Stimulated activated CD8-positive, alpha-beta memory T cell treated with anti-CD3 and anti-CD28 coated beads, Interleukin-4, amount 100 ng/mL, for 4 hours (primary cell): ENCODE measurements at places on chromosomes 2 and 18.

- no peak for DNase-seq
Measured at GRCh38 chr2:177474998-177475397, 82.4 kb downstream of the AGPS start.

- no peak for DNase-seq
Measured at GRCh38 chr2:11050565-11050964, 104.7 kb upstream of the SLC66A3 start.

DNA sequence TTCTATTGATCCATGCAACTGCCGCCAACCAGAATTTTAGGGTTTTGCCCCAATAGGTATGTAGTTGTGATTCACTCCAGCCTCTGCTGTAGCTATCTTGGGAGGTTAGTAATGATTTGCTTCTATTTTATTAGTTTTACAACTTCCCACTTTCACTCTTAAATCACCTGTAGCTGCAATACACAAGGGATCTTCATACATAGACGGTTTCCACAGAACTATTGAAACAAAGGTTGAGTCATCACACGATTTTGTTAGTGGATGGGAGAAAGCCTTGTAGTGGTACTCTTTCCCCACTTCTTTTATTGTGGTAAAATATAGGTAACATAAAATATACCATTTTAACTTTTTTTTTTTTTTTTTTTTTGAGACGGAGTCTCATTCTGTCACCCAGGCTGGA lies 104.2 kb upstream of the SPRED2 start:
- DNase-seq, result no peak

DNA sequence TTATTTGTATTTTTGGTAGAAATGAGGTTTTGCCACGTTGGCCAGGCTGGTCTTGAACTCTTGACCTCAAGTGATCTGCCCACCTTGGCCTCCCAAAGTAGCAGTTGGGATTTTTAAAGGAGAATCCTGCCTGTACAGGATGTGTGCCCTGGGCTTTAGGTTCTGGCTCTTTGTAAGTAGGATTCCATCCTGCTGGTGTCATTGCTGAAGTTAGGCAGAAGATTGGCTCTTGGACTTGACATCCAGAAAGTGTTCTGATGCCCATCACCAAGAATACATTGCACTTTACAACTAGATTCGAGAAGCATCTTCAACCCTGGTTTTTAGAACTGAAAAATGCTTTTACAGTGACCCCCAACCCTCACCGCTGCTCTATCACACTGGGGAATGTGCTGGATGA lies 4.4 kb upstream of the TWIST2 start:
- DNase-seq, result no peak

DNA sequence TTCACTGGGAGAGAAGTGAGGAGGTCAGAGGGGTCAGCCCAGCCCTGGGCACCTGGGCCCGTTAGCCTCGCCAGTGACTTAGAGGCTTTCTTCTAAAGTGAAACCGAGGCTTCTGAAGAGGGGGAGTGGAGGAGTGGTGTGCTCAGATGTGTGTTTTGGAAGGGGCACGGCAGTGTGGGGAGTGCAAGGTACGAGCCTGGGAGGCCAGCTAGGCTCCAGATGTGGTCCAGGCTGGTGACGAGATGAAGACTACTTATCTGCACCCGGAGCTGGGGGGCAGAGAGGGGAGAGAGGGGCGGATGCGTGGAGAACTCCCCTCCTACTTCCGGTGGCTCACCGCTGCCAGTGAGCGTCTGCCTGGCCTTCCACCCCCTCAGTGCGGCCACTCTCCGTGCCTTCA lies 371.3 kb upstream of the HS6ST1 start:
- no peak for DNase-seq

DNA sequence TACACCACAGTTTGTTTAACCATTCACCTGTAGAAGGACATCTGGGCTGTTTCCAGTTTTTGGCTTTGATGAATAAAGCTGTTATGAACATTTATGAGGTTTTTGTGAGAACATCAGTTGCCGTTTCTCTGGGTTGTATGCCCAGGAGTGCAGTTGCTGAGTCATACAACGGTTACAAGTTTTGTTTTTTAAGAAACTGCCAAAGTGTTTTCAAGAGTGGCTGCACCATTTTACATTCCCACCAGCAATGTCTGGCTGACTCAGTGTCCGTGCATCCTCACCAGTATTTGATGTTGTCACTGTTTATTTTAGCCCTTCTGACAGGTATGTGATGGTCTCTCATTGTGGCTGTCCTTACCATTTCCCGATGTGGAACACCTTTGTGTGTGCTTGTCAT lies 48.0 kb upstream of the GPR17 start:
- DNase-seq, result no peak

GRCh38 chr2:15178946-15179345 lies 382.2 kb downstream of the NBAS start:
- DNase-seq, result no peak

DNA sequence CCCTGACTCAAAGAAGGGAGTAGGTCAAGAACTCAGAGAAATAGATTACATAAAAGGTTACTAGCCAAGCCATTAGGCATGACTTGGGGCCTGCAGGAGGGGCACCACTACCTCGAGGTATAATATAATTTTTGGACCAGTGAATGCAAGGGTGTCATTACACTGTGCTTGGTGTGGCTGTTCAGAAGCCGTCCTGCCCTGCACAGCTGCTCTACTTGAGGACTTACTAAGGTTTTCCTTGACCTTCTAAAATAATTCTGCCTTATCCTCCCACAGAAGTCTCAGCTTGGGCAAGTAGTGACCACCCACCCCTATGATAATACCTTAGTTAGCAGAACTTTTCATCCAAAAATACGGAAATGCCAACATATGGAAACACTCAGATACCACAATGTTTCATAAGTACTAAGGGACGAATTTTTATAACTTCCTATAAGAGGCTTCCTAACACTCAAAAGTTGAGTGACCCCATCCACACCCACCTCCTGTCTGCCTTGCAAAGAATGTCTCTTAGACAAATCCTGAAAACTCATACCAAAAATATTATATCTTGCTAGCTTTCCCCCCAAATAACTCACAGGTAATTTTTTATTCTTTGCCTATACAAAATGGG lies 17.7 kb upstream of the ATG16L1 start:
- DNase-seq, result no peak

DNA sequence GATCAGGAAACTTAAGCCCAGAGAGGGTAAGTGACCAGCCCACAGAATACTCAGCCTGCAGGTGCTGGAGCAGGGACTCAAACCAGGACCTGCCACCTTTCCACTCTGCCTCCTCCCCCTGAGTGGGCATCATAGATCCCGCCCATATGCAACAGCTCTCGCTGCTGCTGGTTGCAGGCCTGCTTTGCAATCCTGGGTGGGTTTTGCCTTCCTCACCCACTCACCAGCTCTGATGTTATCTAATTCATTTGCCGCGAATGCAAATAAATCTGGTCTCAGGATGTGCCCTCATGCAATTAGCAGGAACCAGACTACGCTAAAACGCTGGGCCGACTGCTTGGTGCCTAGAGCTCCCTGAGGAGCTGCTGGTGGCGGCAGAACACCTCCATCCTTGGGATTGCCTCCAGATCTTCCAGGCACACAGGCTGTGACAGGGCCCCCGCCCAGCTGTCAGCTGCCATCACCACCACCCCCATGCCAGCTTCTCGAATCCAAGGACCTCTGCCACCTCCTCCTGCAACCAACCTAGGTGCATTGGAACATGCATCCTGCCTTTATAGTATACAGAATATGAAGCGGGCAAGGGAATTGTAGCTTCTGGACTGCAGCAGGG lies 28.8 kb downstream of the CNGA3 start:
- DNase-seq, result no peak

- no peak for DNase-seq
Measured at GRCh38 chr18:75360215-75360614, 67.3 kb downstream of the SMIM21 start.

DNA sequence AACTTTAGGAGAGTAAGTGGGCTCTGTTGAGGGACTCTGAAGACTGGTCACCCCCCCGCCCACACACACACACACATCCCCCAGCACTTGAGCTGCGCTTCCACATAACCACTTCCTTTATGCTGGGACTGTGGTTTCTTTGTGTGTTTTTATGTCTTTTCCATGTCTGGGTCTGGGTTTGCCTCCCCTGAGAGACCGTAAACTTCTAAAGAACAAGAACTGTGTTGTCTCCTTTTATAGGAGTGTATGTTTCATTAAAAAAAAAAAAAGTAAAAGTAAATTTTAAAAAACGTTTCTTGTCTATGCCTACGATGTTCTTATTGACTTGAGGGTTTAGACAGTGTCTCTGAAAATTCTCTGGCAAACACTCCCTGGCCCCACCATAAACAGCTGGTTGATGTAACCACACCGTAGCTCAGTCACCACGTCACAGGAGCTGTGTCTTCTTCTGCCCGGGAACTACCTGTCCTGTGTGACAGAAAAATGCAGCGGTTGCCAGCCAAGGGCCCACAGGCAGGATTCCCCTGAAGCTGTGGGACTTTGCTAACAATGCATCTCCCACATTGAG lies 68.0 kb downstream of the KLHL29 start:
- no peak for DNase-seq

DNA sequence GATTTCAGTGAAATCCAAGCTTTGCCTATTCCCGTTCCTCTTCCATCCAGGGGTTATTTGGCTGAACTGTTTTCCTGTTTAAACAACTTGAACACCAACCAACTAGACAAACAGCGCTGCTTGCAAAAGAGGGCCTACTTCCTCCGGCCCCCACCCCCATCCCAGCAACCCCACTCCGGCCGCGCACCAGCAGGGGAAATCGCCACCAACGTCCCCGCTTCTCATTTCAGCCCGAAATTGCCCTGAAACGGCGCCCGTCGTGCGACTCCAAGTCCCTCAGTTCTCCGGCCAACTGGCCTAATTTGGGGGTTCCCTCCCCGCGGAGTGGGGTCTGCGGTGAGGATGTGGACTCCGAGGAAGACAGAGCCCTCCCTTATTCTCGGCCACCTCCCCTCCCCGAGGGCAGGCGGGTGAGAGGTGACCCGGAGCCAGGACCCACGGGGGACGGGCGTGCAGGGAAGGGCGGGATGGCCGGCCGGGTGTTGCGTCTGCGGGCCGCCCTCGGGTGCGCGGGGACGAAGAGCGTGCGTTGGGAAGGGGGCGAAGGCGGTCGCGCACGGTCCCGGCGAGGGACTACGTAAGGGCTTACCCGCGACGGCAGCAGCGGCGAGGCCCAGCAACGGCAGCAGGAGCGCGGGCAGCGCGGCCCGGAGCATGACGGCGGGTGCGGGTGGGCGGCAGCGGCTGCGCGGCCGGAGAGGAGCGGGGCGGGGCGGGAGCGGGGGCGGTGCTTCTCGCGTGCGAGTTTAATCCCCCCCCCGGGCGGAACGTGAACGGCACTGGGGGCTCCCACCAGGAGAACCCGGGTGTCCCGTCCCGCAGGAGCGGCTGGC lies at the start of gene CD302:
TSS of gene CD302 (minus strand) at position 666 of the 833 bp plus-strand sequence. CDS start at position 656, 10 bp downstream.
- no peak for DNase-seq

GRCh38 chr2:231685349-231686191 lies 22.8 kb upstream of the PTMA start:
- DNase-seq, result no peak

GRCh38 chr2:11530864-11531465 lies 2.9 kb upstream of the GREB1 start:
- no peak for DNase-seq

- no peak for DNase-seq
Measured at GRCh38 chr2:6913415-6914157, 3.6 kb upstream of the RNF144A start.

- no peak for DNase-seq
Measured at GRCh38 chr18:69980982-69981804, 33.5 kb upstream of the CD226 start.

GRCh38 chr2:45305599-45305998 lies 296.3 kb upstream of the SIX2 start:
- DNase-seq, result no peak

DNA sequence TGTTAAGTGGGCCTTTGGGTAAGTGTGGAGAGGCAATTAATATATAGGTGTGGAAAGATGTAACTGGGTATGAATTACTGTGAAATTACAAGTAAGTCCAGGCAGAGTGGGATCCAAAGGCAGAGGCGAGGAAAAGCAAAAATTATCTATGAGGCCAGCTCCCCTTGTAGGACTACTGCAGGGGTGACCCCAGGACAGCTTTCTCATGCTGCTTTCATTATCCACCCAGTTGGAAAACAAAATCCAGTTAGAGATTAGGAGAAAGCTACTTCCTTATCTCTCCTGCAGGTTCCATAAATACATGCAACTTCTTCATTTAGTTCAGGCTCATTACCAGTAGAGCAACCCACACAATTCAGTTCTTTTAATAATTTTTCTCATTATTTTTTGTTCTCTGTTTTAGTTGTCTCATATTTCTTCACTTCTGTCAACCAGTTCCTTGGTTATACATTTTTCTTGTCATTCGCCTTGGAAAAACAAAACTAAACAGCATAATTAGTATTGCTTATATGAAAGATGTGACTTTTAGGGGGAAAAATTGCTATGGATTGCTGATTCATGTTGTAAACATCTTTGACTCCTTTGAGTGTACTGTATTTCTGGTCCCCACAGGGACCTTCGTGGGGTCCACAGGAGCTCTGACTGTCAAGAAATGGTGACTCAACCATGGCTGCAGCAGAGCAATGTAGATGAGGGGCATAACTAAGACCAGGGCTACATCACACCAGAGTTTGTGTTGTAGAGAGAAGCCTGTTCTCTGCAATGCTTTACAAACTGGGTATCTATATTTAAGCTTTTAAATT lies 110.4 kb upstream of the PARD3B start:
- DNase-seq, result no peak

DNA sequence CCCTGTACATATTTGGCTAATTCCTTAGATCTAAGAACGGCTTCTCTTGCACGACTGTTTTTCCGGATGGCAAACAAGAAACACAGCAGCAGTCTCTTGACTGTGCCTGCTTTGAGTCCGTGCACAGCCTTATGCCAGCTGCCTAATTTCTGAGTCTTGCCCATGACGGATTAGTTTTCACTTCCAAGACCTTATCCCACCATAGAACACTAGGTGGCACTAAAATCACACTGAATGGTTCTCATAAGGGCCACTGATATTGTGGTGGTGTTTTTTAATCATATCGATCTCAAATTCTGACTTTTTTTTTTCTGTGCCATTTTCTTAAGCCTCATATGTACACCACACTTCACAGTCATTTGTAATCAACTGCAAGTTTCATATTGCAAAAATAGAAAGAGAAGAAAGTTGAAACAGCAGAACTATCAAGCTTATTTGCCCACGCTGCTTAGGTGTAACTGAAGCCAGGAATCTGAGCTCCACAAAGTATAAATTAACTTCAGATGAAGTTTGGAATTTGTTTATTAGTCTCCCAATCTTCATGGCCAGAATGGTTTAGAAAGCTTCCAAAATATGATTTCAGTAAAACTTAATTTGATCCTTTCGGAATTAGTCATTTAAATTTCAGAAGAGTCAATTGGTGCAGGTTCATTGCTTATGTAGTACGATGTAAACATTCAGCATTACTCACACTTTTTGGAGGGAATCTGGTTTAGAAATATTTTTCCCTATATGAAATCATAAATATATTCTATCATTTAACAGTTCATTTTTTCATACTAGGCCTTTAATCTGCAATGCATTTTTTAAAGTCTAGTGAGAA lies 45.5 kb upstream of the SCN7A start:
- no peak for DNase-seq
